ENCODE measurements at places on chromosomes 13 and 19.

DNA sequence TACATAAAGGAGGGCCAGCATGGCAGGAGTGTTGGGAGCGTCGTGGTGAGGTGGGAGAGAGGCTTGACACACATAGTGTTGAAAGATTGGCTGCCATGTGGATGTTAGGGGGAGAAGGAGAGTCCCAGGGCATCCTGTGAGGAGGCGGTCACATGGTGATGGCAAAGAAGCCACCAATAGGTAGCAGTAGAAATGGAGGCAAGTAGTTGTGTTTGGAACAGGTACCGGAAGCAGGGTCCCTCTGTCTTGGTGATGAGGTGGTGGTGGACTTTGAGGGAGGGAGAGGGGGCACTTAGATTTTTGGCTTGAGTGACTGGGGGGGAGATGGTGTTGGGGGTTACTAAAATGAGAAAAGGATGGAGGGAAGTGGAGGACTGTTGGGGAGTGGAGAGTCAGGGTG lies 193.2 kb upstream of the RNF113B start:
- DNase-seq = no peak

DNA sequence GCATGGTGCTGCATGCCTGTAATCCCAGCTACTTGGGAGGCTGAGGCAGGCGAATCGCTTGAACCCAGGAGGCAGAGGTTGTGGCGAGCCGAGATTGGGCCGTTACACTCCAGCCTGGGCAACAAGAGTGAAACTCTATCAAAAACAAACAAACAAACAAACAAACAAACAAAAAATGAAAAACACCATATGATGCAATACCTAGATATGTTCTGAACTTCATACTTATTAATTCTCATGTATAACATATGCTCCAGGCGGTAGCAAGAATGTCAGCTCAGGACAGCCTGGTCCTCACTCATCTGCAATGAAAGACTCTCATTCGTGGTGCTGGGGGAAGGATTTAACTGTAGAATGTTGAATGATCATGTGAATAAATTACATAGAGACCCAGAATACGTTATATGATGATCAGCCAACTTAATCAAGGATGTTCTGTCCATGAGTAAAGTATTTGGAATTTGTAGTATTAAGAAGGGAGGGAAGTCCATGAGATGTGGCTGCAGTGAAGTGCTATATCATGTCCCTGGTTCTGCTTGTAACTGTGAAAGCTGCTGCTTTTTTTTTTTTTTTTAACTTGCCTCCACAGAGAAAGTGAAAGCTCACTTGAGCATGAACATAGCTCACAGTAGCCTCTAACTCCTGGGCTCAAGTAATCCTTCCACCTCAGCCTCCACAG lies 206.8 kb downstream of the UQCRFS1 start:
- DNase-seq = no peak

DNA sequence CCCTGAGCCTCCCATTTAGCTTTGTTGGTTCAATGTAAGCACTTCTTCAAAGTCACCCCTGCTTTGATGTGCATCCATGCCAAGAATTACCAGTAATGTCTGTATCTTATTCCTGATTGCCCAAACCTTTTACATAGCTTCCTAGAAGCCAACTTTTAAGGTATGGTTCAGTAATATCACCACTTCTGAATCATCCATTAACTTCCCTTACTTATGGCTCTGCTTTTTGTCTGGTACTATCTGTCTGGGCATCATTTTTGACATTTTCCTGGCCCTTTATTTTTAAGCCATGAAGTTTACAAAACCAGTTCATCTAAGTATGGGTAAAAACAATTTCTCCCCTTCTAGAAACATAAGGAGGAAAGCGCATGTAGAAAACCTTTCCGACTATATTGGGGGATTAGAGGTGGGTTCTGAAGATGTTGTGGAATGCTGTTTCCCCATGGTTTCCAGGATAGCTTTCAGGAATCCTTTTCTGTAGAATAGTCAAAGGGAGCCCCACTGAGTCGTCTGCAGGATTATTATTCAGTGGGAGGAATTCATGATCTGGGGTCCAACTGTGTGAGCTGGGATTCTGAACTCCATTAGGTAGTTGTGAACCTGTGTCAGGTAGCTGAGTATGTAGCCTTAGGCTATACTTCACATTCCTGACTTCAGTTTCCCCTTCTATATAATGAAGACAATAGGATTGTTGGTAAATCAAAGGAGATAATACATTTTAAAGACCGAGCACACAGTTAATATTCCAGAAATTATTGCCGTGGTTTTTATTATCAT lies 163.8 kb downstream of the SUCLA2 start:
- DNase-seq = no peak

GRCh38 chr13:29501674-29502073 lies 93.8 kb downstream of the SLC7A1 start:
- no peak for DNase-seq

DNA sequence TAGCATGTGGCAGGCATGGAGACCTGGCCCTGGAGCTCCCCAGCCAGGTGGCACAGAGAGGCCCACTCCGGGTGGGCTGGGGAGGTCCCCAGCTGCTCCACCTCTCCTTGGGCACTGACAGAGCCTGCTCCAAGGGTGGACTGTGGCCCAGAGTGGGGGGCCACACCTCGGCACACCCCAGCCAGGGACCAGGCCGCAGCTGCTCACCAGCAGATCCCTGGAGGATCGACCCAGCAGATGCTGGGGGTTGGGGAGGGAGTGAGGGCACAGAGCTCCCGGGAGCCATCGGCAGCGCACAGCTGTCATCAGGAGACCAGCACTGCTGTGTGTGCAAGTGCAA lies 72.0 kb upstream of the KCTD15 start:
- no peak for DNase-seq

- DNase-seq = no peak
These were observed 12.8 kb downstream of the SHISA2 start for GRCh38 chr13:26038931-26039475.

DNA sequence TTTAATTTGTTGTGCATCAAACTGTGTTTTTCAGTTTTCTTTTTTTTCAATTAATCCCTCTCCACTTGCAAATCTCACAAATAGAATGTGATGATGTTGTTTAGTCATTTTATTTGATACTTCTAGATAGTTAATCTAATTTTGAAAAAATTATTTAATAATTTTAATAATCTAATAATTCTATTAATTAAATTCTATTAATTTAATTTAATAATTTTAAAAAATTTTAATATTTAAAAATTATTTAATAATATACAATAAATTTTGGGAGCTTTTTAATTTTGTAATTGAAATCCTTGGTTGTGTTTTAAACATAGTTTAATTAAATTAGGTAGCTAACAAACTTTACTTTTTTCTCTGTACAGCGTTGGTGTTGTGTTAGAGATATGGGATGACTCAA lies 393.8 kb downstream of the OLFM4 start:
- DNase-seq = no peak
